ENCODE measurements at places on chromosomes 2 and 18.

DNA sequence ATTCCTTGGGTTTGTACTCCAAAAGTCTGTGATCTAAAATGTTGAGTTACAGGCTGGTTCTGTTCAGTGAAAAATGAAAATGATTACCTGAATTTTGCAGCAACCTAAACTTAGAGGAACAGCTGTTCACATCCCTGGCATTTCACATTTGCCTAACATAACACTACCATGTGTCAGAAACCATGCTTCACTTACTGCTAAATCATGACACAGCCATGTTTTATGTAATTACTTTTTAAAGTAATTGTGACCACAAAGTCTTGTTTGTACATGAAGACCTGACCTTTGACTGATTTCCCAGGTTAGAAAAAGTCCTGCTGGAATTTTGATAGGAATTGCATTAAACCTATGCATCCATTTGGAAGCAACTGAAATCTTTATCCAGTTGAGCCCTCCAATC, 79.1 kb downstream of the FAM168B start:
- no peak for DNase-seq

GRCh38 chr18:27206411-27206810, 21.3 kb upstream of the CHST9 start:
- DNase-seq = no peak

GRCh38 chr2:188477564-188478103, 186.0 kb downstream of the GULP1 start:
- DNase-seq = no peak

GRCh38 chr2:5195636-5196035, 496.5 kb upstream of the SOX11 start:
- no peak for DNase-seq

DNA sequence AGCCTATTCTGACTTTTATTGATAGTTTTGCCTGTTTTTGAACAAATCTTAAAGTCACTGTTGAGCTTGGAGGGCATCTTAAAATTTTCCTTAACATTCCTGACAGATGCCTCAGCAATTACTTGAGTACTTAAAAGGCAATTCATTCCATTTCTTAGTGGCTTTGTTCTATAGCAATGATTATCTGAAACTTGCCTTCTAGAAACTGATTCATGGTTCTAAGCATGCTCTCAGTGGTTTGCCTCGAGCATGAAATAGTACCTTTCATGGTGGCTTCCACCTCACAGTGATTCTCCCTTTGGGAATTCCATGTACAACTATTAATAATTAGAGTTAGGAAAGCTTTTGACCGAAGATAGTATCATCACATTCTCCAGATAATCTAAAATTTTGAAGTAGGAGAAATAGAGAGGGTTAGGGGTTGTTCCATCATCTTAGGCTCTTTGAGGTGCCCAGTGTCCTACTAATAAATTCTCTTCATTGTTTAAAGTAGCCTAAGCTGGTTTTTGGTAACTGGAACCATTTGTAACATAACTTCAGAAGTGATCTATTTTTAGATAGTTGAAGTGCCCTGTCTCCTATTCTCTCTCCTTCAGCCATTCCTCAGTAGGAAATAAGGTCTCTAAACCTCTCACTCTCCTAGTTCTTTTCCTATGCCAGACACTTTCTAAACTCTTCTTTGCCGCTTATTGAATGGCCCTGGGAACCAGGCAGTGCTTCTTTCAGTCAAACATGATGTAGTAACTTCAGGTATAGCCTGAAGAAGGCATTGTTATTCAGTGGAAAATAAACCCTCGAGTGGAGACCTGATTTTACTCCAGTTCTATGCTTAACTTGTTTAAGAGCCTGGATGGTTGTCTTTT, 156.1 kb downstream of the HAUS1 start:
- no peak for DNase-seq

- DNase-seq = no peak
These were observed 154.7 kb upstream of the HS6ST1 start for GRCh38 chr2:128473175-128474035.

- DNase-seq = no peak
These were observed 90.3 kb downstream of the LRP2 start for GRCh38 chr2:169272010-169272409.
